Suprapubic skin (tissue), 4 donors: ENCODE measurements at places on chromosomes 13 and 19.

DNA sequence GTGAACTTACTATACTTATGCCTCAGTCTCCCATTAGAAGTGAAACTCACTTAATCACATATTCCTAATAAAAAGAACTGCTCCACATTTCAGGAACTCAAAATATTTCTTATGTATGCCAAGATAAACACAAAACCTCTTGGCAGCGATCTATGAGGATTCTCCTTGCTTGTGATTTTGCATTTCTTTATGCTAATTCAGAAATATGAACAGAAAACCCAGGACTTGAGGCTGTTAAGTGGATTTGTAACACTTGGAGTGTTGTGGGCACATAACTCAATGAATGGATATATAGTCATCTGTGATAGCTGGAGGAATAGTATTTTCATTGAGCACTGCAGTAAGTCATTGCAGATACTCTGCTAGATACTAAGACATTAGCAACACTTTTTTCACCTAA lies 5.6 kb upstream of the KATNAL1 start:
- H3K27ac ChIP-seq: no peak overlapping the region
- H3K4me3 ChIP-seq: no peak overlapping the region
- H3K36me3 ChIP-seq: no peaks in the 10 kb centered on the region
- H3K4me1 ChIP-seq: peaks cover 16% of the 10 kb centered on the region
- DNase-seq: no peak

DNA sequence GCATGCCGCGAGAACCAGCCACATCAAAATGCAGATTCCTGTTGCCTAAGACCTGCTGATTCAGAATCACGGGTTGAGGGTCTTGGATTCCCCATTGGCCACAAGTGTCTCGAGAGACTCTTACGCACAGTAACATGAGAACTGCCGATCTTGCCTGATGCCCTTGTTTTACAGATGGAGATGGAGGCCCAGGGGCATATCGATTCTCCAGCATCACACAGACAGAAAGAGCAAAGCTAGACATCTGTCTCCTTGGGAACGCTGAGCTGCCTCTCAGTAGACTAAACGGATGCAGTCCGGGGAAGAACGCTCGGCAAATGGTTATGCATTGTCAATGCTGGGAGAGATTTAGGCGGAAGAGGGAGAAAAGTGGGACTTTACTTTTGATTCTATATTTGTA lies 5.4 kb downstream of the NLRP12 start:
- no peak overlapping the region for H3K27ac ChIP-seq
- H3K27me3 ChIP-seq: peaks cover 5% of the 10 kb centered on the region
- no peaks in the 10 kb centered on the region for H3K36me3 ChIP-seq

- no peak overlapping the region for H3K27ac ChIP-seq
- H3K4me1 ChIP-seq: no peaks in the 10 kb centered on the region
- no peak overlapping the region for H3K4me3 ChIP-seq
- DNase-seq: no peak
- no peaks in the 10 kb centered on the region for H3K36me3 ChIP-seq
Measured at GRCh38 chr13:44088411-44088810, 208.7 kb downstream of the LACC1 start.

DNA sequence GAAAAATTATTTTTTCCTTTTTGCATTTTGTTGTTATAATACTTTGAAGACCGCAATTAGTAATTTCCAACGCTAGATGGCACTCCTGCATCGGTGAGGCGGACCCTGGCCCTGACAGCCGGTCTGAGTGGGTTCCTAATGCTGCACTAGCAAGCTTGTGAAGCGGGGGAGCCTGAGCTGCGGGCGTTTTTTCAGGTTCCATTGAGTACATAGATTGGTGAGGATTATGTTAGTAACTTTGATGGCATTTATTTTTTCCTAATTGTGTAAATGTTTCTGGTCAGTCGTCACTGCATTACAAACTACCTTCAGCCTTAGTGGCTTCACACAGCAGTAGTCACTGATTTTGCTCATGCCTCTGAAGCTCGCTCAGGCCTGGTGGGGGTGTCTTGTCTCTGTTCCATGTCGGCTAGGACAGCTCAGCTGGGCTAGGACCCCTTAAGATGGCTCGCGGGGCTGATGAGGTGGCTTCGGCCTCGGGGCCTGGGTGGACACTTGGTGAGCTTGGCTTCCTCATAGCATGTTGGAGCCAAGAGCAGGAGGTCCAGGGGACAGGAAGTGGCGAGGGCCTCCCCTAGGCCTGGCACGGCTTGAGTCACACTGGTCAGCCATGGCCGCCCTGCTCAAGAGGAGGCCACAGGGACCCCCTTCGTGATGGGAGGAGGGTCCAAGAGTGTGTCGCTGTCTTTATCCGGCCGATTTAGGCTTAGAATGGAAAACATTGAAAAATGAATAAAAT lies 25.0 kb downstream of the ERCC5 start:
- peaks cover 5% of the 10 kb centered on the region for H3K4me1 ChIP-seq
- DNase-seq: no peak
- H3K4me3 ChIP-seq: no peak overlapping the region
- H3K27ac ChIP-seq: no peak overlapping the region
- no peaks in the 10 kb centered on the region for H3K27me3 ChIP-seq

GRCh38 chr13:68056816-68057710 lies 826.9 kb upstream of the PCDH9 start:
- H3K27ac ChIP-seq: no peak overlapping the region
- no peaks in the 10 kb centered on the region for H3K4me1 ChIP-seq
- no peak overlapping the region for H3K4me3 ChIP-seq
- no peaks in the 10 kb centered on the region for H3K27me3 ChIP-seq
- no peak for DNase-seq

GRCh38 chr13:91078093-91078679 lies 269.3 kb upstream of the MIR17HG start:
- H3K27ac ChIP-seq: no peak overlapping the region
- no peaks in the 10 kb centered on the region for H3K27me3 ChIP-seq
- no peaks in the 10 kb centered on the region for H3K36me3 ChIP-seq
- no peak overlapping the region for H3K4me3 ChIP-seq

GRCh38 chr13:48853728-48854102 lies 122.0 kb upstream of the FNDC3A start:
- no peaks in the 10 kb centered on the region for H3K27me3 ChIP-seq
- DNase-seq: no peak
- H3K4me3 ChIP-seq: no peak overlapping the region
- no peak overlapping the region for H3K27ac ChIP-seq
- H3K36me3 ChIP-seq: no peaks in the 10 kb centered on the region

DNA sequence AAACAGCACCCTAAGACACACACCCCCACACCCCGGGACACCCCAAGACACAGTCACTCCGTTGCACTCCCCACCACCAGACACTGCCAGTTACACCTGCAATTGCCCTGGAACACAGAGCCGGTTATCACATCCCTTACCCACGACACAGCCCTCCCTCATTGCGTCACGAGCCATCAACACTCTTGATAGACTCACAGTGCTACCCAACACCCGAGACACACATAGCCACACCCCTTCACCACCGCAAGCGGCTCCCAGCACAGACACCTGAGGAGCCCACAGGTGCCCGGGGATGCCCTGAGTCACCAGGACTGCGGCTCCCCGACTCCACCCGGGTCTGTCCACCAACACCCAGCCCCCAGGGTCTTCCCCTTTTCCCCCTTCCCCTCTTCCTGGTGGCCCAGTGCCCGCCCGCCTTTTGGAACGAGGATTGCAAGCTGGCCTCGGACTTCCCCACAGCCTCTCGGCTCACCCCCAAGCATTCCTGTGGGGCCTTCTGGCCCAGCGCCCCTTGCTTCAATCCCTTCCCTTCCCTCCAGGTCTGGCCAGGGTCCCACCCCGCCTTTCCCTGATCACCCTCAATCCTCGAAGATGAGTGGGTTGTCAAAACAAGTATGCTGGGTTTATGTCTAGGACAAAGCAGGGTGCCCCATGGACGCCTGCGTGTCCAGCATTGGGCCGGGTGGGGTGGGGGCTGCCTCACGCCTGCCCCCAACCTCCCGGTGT lies 1.7 kb upstream of the PTGER1 start:
- peak; percentile 78 for DNase-seq
- peaks cover 41% of the 10 kb centered on the region for H3K36me3 ChIP-seq
- peaks cover 58% of the 10 kb centered on the region for H3K4me1 ChIP-seq
- H3K4me3 ChIP-seq: no peak overlapping the region
- H3K27ac ChIP-seq: no peak overlapping the region

- DNase-seq: no peak
- no peaks in the 10 kb centered on the region for H3K36me3 ChIP-seq
- no peaks in the 10 kb centered on the region for H3K4me1 ChIP-seq
- no peak overlapping the region for H3K27ac ChIP-seq
- H3K27me3 ChIP-seq: no peaks in the 10 kb centered on the region
Measured at GRCh38 chr13:30600496-30600895, 17.2 kb upstream of the USPL1 start.

DNA sequence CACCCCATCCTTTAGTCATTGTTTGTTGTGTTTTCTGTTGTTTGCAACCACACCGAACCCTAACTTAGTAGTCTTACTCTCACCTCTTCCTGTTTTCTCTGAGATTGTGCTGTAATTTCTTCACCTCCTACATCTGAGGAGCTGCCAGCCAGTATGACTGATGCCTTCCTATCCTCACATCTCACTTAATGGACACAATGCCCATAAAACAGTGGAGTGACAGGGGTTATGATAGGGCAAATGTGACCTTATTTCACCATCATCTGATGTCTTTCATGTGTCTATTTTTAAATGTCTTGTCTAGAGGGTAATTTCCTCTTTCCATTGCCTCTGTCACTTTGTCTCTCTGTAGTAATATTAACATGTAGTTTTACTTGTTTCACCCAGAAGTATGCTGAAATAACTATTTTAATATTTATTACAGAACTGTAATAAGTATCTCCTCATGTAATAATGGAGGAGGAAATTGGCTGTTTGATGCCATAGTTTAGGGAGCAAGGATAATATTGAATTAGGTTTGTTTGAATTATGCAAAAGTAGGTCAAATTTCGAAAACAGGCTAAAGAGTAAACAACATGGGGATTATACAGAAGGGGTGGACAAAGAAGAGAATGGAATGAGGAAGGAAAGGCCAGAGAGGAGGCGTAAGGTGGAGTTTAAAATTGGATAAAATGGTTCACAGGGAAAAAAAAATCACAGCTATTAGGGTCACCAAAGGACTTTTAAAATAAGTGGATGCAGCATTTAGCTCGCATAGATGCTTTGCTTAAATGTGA lies 103.5 kb upstream of the SPRY2 start:
- no peaks in the 10 kb centered on the region for H3K27me3 ChIP-seq
- no peak overlapping the region for H3K4me3 ChIP-seq
- DNase-seq: no peak
- H3K36me3 ChIP-seq: no peaks in the 10 kb centered on the region
- no peaks in the 10 kb centered on the region for H3K4me1 ChIP-seq

- no peak overlapping the region for H3K4me3 ChIP-seq
- H3K27me3 ChIP-seq: no peaks in the 10 kb centered on the region
- no peaks in the 10 kb centered on the region for H3K36me3 ChIP-seq
- no peak for DNase-seq
Measured at GRCh38 chr19:6925801-6926751, 38.7 kb downstream of the ADGRE1 start.

- peaks cover 6% of the 10 kb centered on the region for H3K36me3 ChIP-seq
- no peak for DNase-seq
- no peaks in the 10 kb centered on the region for H3K27me3 ChIP-seq
- H3K27ac ChIP-seq: no peak overlapping the region
Measured at GRCh38 chr19:33468361-33469170, 53.0 kb downstream of the PEPD start.

DNA sequence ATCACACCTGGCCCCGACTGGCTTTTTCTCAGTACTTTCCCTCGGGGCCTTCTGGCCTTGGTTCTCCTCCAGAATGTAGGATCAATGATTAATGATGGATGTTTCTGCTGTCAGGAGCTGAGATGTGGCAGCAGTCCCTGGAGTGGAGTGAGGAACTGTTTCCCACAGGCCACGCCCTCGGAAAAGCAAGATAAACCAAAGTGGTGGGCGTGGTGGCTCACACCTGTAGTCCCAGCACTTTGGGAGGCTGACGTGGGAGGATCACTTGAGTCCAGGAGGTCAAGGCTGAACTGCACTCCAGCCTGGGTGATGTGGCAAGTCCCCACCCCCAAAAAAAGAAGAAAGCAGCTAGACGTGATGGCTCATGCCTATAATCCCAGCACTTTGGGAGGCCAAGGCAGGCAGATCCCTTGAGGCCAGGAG lies 7.1 kb upstream of the SHFL start:
- H3K4me3 ChIP-seq: no peak overlapping the region
- H3K4me1 ChIP-seq: peaks cover 4% of the 10 kb centered on the region
- DNase-seq: no peak
- no peaks in the 10 kb centered on the region for H3K36me3 ChIP-seq

DNA sequence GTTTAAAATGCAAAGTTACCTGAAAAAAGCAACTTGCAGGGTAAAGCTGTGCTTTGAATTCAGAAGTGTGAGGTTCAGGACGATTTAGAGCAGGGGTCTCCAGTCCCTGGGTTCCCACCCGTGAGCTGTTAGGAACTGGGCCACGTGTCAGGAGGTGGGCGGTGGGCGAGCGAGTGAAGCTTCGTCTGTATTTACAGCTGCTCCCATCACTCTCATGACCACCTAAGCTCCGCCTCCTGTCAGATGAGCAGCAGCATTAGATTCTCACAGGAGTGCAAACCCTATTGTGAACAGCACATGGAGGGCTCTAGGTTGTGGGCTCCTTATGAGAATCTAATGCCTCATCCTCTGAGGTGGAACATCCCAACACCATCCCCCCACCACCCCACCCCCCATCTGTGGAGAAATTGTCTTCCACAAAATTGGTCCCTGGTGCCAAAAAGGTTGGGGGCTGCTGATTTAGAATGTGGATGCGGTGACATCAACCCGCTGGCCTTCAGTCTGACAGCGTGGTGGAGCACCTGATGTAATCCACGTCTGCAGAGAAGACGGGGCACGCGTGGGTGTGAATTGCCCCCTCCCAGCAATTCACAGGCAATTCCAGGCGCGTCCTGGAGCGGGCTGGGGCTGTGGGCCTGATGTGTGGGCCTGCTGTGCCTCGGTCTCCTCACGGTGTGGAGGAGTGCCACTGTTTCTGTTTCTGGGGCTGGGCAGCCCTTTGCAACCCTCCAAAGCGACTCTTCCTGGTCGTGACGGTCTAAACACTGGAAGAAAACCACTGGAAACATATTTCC lies 214.0 kb upstream of the SOX1 start:
- no peak for DNase-seq
- H3K4me3 ChIP-seq: no peak overlapping the region
- no peaks in the 10 kb centered on the region for H3K4me1 ChIP-seq
- peaks cover 15% of the 10 kb centered on the region for H3K27me3 ChIP-seq
- H3K27ac ChIP-seq: no peak overlapping the region

GRCh38 chr13:84980571-84980970 lies 818.6 kb downstream of the SLITRK6 start:
- DNase-seq: no peak
- no peak overlapping the region for H3K27ac ChIP-seq
- no peak overlapping the region for H3K4me3 ChIP-seq
- no peaks in the 10 kb centered on the region for H3K36me3 ChIP-seq

GRCh38 chr13:32125221-32125689 lies 93.7 kb downstream of the FRY start:
- no peaks in the 10 kb centered on the region for H3K27me3 ChIP-seq
- H3K36me3 ChIP-seq: no peaks in the 10 kb centered on the region
- no peak for DNase-seq
- peak overlapping the region; percentile 43 for H3K27ac ChIP-seq

- DNase-seq: no peak
- peaks cover 59% of the 10 kb centered on the region for H3K4me1 ChIP-seq
- peak overlapping the region; percentile 85 for H3K4me3 ChIP-seq
- peak overlapping the region; percentile 63 for H3K27ac ChIP-seq
Measured at GRCh38 chr19:4911314-4911713, 2.0 kb downstream of the UHRF1 start.

GRCh38 chr19:7862413-7862951 lies 11.7 kb downstream of the PRR36 start:
- H3K4me3 ChIP-seq: peak overlapping the region; percentile 35
- no peak overlapping the region for H3K27ac ChIP-seq
- peak; percentile 80 for DNase-seq
- peaks cover 28% of the 10 kb centered on the region for H3K4me1 ChIP-seq
- peaks cover 9% of the 10 kb centered on the region for H3K36me3 ChIP-seq
